Calu3 (cell line): ENCODE measurements at places on chromosomes 4 and X. TPM values are rescaled to one million over a fixed set of nuclear protein-coding genes. Genes with fewer than 3 reads are reported as not detected.

DNA sequence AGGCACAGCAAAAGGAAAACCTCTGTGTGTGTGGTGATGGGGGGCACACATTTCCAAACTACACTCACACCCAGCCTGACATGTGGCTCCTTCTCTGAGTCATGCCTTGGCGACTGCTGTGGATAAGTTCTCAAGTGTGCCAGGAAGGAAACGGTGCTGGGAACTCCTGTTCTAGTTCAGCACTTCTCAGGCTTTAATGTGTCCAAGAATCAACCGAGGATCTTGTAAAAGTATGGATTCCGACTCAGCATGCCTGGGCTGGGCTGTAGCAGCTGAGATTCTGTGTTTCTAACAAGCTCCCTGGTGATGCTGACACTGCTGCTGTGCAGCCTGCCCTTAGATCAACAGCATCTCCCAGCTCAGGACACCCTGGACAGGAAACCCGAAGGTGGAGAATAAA is 20.2 kb downstream of the CLNK start:
- H3K36me3 ChIP-seq: no peaks in the 10 kb centered on the region
- peaks cover 11% of the 10 kb centered on the region for H3K4me1 ChIP-seq
- no peak overlapping the region for H3K27ac ChIP-seq
- peak; percentile 17 for DNase-seq
- no peak overlapping the region for H3K4me3 ChIP-seq
- peaks cover 16% of the 10 kb centered on the region for H3K27me3 ChIP-seq

DNA sequence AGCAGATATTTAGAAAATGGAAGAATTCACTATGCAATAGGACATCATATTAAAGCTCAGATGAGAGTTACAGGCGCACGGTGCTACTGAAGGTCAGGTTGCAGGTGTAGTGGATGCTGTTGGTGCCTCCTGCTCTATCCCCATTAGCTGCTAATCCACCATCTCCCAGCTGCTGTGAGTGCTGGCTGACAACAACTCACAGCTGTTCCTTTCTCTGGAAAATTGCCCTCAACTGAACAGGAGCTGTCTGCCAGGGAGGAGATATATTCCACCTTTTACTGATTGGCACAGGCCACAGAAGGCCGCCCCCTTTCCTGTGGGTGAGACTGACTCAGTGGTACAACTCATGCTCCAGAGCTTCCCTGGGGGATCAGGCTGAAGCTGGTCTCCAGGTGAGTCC is 48.7 kb downstream of the UCHL1 start:
- no peaks in the 10 kb centered on the region for H3K27me3 ChIP-seq
- no peak overlapping the region for H3K27ac ChIP-seq
- peaks cover 7% of the 10 kb centered on the region for H3K4me1 ChIP-seq
- DNase-seq: no peak
- H3K36me3 ChIP-seq: no peaks in the 10 kb centered on the region
- H3K4me3 ChIP-seq: no peak overlapping the region

The GNRHR gene
- total RNA-seq: not detected in 2 replicates

GRCh38 chr4:159008671-159009070 is 94.2 kb upstream of the RAPGEF2 start:
- peaks cover 19% of the 10 kb centered on the region for H3K4me1 ChIP-seq
- H3K36me3 ChIP-seq: no peaks in the 10 kb centered on the region
- H3K4me3 ChIP-seq: no peak overlapping the region
- no peak overlapping the region for H3K27ac ChIP-seq
- DNase-seq: no peak

- H3K27me3 ChIP-seq: no peaks in the 10 kb centered on the region
- no peak for DNase-seq
- no peak overlapping the region for H3K27ac ChIP-seq
- no peaks in the 10 kb centered on the region for H3K4me1 ChIP-seq
- H3K4me3 ChIP-seq: no peak overlapping the region
These were observed 46.1 kb downstream of the BMX start for GRCh38 chrX:15546745-15547144.
